OCI-M1 (cell line): ENCODE measurements at places on chromosomes 2 and 18.
A peak's percentile ranks its signal among the peaks of the same experiment; 100 is the strongest.

- DNase-seq = no peak
Observed at GRCh38 chr2:161068670-161069069, 91.6 kb upstream of the TANK start.

- no peak for DNase-seq
Observed at GRCh38 chr2:201839727-201840126, 33.4 kb downstream of the CDK15 start.

DNA sequence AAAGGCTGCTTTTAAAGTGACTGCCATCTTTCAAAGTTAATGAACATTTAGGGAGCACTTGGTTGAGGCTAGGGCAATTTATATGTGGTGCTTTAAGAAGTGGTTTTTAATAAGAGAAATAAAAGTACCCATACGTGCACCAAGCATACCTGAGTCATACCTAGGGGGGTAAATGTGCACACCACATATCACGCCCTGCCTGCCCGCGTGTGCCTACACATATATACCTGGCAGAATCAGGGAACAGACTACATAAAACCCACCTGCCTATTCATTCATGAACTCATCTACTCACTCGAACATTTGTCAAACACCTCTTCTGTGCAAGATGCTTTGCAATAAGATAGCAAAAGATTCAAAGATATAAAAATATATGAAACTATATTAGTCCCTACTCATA, 69.3 kb upstream of the TMEM200C start:
- DNase-seq = no peak

GRCh38 chr18:67995769-67996168, 479.2 kb upstream of the DSEL start:
- DNase-seq = peak; percentile 15

DNA sequence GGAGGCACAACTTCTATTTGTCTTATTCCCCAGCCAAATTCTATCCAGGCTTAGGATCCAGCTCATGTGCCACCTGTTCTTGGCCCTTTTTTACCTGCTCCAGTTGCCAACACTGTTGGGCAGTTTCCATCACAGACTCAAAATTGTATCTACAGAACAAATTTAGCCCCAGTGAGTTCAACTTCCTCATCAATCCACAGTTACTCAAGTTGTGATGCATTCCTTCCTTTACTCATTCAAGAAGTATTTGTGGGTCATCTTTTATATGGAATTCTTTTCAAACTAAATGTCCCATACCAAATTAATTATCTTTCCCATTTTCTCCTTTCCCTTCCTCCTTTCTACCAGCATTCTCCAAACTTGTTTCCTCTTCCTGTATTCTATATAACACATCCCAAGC, 12.7 kb upstream of the DDX18 start:
- no peak for DNase-seq

GRCh38 chr18:923144-923866, 18.6 kb downstream of the ADCYAP1 start:
- no peak for DNase-seq

GRCh38 chr2:239365782-239366435, 34.9 kb downstream of the HDAC4 start:
- no peak for DNase-seq

DNA sequence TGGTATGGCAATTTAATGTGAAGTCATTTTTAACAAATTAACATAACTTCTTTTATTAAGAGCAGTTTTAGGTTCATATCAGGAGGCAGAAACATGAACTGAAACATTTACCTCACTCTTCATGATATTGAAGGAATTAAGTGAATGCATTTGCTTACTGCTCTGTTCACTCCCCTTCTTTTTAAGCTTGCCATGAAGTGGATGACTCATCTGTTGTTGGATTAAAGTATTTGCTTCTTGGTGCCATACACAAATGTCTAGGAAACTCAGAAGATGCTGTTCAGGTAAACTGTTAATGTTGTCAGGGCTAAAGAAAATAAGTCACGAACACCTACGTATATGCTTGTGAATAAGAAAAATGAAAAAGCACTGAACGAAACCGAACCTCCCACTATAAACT, 10.2 kb upstream of the CABYR start:
- DNase-seq = no peak

GRCh38 chr2:236629961-236630872, 60.6 kb downstream of the ACKR3 start:
- DNase-seq = no peak

DNA sequence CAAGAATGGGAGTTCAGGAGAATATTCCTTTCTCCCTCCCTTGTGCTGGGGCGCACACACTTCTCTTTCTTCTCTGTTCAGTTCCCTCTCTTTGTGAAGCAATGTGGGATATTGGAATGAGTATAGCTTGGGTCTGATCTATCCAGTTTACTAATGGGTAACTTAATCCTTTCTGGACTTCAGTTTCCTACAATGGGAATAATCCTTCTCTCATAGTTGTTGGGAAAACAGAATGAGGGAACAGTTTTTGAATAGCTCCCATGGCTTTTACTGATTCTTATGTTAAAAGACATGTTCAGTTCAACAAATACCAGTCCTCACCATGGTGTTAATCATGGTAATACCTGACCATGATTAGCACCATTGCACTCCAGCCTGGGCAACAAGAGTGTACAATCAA, 93.1 kb downstream of the ARL4C start:
- no peak for DNase-seq

DNA sequence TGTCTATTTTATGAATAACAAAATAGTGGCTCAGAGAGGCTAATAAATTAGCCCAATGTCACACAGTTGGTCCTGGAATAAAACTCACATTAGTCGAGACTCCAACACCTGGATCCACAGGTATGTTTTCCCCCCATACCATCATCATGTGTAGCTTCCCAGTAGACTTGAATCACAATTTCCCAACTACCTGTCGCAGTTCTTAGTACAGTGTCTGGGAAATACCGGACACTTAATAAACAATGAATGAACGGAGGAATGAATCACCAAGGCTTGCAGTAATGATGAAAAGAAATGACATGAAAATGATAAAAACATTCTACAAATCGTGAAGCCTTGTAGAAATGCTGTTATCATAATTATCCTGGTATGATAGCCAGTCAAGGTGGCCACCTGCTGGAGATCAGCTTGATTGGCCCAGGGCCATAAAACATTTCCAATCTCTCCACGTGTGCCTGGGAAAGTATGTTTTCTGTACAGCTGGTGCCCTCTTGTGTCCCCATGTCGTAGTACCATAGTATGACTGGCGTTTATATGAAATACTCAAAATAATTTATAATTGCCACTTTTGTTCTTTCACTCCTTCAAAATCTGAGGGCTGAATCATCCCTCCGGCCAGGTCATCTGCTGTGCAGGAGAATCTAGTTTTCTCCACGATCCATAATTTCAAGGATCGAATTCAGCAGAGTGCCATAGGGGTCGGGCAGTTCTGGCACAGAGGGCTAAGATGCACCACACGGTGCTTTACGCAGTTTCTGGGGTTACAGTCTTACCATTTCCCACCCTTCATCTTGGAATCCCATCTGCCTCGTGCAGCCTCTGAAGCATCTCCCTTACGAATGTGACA, 95.4 kb downstream of the LAMA1 start:
- peak; percentile 51 for DNase-seq

GRCh38 chr2:127652786-127653357, 6.9 kb downstream of the GPR17 start:
- DNase-seq = no peak

DNA sequence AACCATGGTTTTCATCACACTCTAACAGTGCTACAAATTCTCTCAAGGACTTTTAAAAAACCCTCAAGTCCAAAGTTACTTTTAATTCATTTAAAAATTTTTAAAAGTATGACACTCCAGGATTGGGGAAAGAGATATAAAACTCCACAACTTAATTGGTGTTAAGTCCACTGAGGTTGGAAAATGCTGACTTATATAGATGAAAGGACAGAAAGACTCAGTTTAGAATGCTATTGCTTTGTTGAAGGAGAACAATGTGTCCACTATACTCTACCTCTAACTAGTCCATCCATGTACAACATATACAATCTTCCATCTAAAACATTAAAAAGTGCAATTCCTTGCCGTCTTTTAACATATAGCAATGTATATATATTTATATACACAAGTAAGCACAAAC, 41.2 kb downstream of the CABYR start:
- DNase-seq = no peak
